ENCODE measurements at places on chromosomes 16 and 17.

- no peak for DNase-seq
These were observed 62.4 kb downstream of the BAIAP2 start for GRCh38 chr17:81097134-81097942.

DNA sequence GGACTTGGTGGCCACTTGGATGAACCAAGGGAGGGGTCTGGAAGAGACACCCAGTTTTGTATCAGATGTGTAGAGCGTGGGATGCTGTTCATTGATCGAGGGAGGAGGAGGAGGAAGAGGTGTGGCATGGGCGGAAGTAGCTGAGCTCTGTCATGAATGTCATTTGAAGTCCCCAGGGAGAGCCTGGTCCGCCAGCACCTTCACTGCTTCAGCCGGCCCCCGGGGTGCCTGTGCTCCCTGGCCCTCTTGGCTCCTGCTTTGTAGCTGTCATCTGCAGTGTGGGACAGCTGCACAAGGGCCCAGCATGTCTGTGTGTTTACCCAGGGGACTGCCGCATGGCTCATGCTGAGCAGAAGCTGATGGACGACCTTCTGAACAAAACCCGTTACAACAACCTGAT lies 75.4 kb upstream of the RBL2 start:
- no peak for DNase-seq

- DNase-seq, result no peak
These were observed 120.4 kb downstream of the PARN start for GRCh38 chr16:14509675-14510132.

- no peak for DNase-seq
These were observed 289.8 kb downstream of the HS3ST3B1 start for GRCh38 chr17:14590459-14591250.

- DNase-seq, result no peak
These were observed 20.9 kb upstream of the MPRIP start for GRCh38 chr17:17021194-17021863.

- DNase-seq, result no peak
These were observed 16.0 kb downstream of the MPRIP start for GRCh38 chr17:17058304-17058703.

- DNase-seq, result no peak
These were observed 4.8 kb downstream of the SLC7A5 start for GRCh38 chr16:87864331-87864989.

GRCh38 chr16:84526794-84527531 lies 22.5 kb upstream of the MEAK7 start:
- DNase-seq, result no peak

DNA sequence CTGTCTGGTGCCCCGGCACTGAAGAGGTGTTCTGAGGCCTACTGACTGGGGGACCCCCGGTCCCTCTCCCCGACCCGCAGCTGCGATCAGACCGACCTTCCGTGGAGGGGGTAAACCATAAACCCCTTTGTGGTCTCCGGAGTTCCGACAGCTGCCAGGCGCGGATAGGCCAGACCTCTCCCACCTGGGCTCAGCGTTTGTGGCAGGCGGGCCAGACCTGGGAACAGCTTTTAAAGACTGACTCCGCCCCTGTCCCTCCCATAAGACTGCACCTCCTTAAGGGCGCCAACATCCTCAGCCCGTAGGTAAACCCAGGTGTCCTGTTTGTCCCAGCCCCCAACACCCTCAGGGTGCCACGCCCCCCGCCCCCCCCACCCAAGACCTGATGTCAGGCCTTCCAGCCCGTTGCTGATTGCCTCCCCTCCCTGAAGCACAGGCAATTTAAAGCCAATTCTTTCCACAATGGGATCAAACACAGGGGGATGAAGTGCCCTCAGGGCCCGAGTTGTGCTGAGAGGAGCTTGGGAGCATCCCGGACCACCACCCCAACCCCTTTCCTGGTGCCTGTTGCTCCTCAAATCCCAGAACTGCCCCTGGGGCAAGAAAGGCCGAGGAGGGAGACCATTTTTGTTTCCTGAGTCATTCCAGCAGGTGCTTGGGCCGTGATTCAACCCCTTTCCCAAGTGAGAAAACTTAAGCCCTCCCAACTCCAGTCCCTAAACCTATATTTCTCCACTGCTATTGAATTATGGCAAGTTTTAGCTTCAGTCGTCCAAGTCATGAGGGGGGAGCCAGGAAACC lies at the start of gene SOX15:
Gene SOX15, minus strand, starts transcription at position 204 of the 801 bp plus-strand sequence. CDS start 418 bp downstream, outside the sequence.
- no peak for DNase-seq

- DNase-seq, result no peak
These were observed 45.5 kb downstream of the C16orf82 start for GRCh38 chr16:27112093-27112811.

Measured in GM19239 (cell line).